ENCODE measurements at places on chromosomes 12 and 14. TPM values are rescaled to one million over a fixed set of nuclear protein-coding genes. Genes with fewer than 3 reads are reported as not detected.

B4GALNT3 gene
- total RNA-seq, result 10.9 TPM

PPP1R1A gene
- not detected for total RNA-seq

SMAGP gene
- 4.3 TPM for total RNA-seq

TSPAN19 gene
- not detected for total RNA-seq

MUCL1 gene
- total RNA-seq, result not detected

INHBC gene
- not detected for total RNA-seq

B4GALNT1 gene
- 0.84 TPM for total RNA-seq

CCDC196 gene
- total RNA-seq, result not detected

EML5 gene
- total RNA-seq, result 2.1 TPM

IL26 gene
- total RNA-seq, result 0.23 TPM

USP44 gene
- 18.9 TPM for total RNA-seq

COL2A1 gene
- not detected for total RNA-seq

DLK1 gene
- not detected for total RNA-seq

CLEC1B gene
- not detected for total RNA-seq

ZNF891 gene
- 2.3 TPM for total RNA-seq

ARHGEF40 gene
- total RNA-seq, result 0.83 TPM

SOAT2 gene
- 13.3 TPM for total RNA-seq

KLRC4 gene
- 3.6 TPM for total RNA-seq

FKBP11 gene
- total RNA-seq, result 48.7 TPM

CCDC198 gene
- total RNA-seq, result 0.21 TPM

SELPLG gene
- 144 TPM for total RNA-seq

OS9 gene
- 107 TPM for total RNA-seq

CPNE6 gene
- total RNA-seq, result not detected

TEX52 gene
- 0.40 TPM for total RNA-seq

SLC7A7 gene
- total RNA-seq, result not detected

TULP3 gene
- 10.5 TPM for total RNA-seq

TCTN2 gene
- 2.9 TPM for total RNA-seq

NDUFA9 gene
- total RNA-seq, result 120 TPM

CLEC7A gene
- total RNA-seq, result not detected

GDF3 gene
- not detected for total RNA-seq

GARIN6 gene
- not detected for total RNA-seq

KLHL33 gene
- 2.4 TPM for total RNA-seq

CBLN3 gene
- 1.3 TPM for total RNA-seq

RNU4-1 gene
- total RNA-seq, result 2,335 TPM

SLC5A8 gene
- total RNA-seq, result not detected

SRRM4 gene
- total RNA-seq, result not detected

WNT5B gene
- not detected for total RNA-seq

CCNB1IP1 gene
- 38.3 TPM for total RNA-seq

PTCSC3 gene
- total RNA-seq, result not detected

TOMM20L gene
- not detected for total RNA-seq

CLEC1A gene
- not detected for total RNA-seq

RILPL1 gene
- total RNA-seq, result 0.92 TPM

TAS2R8 gene
- not detected for total RNA-seq

EIF5 gene
- total RNA-seq, result 241 TPM

NPAS3 gene
- not detected for total RNA-seq

ISCA2 gene
- total RNA-seq, result 37.8 TPM

CCDC60 gene
- total RNA-seq, result not detected

NKX2-1 gene
- total RNA-seq, result not detected

KRT81 gene
- total RNA-seq, result 0.29 TPM

ENDOU gene
- not detected for total RNA-seq

Measured in activated CD8-positive, alpha-beta T cell treated with anti-CD3 and anti-CD28 coated beads, Interleukin-2, amount 10 ng/mL, durations not matched to agents 7 days and 5 days (primary cell).